Astrocyte (in vitro differentiated cells and primary cell): ENCODE measurements at places on chromosomes 3 and 15.

DNA sequence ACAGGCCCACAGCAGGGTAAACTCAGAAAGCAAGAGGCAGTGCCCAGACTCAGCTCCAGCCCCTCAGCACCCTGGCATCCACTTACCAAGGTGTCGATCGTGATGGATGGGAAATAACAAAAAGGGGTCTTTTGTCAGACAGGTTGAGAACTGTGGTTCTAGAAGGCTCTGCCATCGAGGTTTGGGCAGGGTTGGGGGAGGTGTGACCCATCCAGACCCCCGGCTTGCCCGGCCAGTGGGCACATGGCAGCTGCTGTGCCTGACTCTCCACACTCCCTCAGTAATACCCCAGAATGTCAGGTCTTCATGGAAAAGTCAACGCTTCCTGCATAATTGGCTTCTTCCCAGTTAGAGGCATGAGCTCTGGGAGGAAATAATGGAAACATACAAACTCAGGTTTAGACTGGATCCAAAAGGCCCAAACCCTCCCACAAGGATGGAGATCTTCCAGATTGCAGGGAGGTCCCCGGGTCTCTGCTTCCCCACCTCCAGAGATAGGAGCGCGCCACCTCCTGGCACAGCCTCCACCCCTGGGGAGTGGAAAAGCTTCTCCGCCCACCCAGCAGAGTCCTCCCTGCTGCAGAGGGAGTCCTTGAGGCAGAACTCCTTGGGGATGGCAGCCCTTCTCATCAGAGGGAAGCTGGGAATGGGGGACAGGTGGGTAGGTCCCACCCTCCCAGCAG lies 149.8 kb upstream of the IQSEC1 start:
- DNase-seq: no peak

- DNase-seq: no peak
Measured at GRCh38 chr15:59026207-59026606, 38.7 kb downstream of the RNF111 start.

GRCh38 chr3:127150513-127151250 lies 42.2 kb upstream of the PRR23E start:
- DNase-seq: no peak

DNA sequence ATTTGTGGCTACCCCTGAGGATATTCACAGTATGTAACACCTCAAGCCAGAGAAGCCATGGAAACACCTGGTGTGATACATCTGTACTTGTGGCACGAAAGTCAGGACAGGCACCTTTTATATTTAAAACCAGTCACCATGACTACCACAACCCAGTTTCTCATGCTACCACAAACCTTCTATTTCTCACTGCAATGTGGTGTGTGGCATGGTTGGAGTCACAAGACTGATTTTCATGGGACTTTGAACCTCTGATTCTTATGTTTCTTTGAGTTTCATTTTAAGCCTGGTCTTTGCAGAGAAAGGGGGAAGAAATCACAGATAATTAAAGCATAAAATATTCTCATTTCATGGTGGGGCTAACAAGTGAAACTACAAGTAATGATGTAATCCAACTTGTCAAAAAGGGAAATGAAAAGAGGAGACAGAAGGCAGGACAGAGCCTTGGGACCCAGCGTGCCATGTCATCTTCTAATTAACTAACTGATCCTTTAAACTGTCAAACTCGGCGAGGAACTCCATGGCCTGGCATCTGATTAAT lies 175.9 kb downstream of the PDZRN3 start:
- no peak for DNase-seq
